ENCODE measurements at places on chromosomes 2 and 18. TPM values are rescaled to one million over a fixed set of nuclear protein-coding genes. Genes with fewer than 3 reads are reported as not detected.

HOXD3 gene
- total RNA-seq: not detected

HOXD9 gene
- total RNA-seq: not detected

OTOS gene
- not detected for total RNA-seq

DNA sequence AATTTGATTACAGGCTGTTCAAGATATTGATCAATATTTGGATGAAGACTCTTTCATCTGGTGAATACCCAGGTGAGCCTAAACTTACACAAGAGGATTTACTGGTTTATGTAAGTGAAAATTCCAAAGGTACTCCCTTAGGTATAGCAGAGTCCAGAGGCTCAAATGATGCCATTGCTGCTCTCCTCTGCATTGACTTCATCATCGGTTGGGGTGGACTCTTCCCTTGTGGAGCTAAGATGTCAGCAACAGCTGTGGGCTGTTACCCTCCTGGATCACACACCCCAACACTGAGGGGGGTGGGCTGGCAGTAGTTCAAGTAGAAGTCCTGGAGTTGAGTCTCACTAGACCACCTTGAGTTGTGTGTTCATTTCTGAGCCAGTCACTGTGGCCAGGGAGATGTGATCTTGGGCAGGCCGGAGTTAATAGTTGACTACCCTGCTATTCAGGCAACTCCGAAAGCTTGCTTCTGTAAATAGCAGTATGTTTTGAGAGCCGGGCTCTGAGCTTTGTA, 236.9 kb downstream of the PTPRM start:
- DNase-seq: no peak

DNA sequence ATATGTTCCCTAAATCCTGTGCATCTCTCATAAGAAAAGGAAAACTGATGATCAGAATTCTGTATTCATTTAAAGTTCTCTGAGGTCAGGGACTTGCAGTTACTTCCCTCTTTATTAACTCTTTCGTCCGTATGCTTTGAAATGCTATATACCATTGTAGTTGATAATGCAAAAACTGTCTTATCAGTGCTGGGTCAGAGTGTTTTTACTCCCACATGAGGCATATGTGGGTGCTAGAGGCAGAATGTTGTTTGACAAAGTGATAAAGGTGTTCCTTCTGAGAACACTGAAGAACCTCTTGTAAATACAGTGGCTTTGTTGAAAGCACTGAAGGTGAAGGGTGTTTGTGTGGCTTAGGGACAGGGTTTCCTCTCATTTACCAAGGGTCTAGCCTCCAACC, 136.5 kb upstream of the NFATC1 start:
- no peak for DNase-seq

- DNase-seq: no peak
Measured at GRCh38 chr2:118059919-118060478, 28.3 kb upstream of the INSIG2 start.

- no peak for DNase-seq
Measured at GRCh38 chr18:27520401-27520800, 335.3 kb upstream of the CHST9 start.

GRCh38 chr2:60320724-60321123, 232.7 kb downstream of the BCL11A start:
- DNase-seq: no peak

GRCh38 chr2:64168201-64168600, 24.0 kb upstream of the PELI1 start:
- no peak for DNase-seq

- DNase-seq: no peak
Measured at GRCh38 chr2:112147382-112148168, 9.4 kb downstream of the FBLN7 start.

DNA sequence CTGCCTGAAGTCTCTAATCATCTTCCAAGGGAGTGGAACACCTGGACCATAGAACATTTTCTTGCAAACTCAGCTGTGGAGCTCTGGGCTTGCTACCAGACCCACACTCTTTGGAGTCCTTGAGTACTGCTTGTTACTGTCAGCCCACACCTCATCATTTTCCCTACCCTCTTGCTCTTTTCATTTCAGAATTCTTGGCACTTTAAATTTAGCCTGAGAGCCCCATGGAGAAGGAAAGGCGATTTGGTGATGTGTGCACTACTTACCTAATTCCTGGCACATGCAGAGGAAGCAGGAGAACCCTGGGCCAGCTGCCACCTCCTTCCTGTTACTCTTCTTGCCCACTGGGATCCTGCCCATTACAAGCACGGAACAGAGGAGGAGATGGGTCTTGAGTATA, 31.7 kb downstream of the TMEM178A start:
- no peak for DNase-seq

DNA sequence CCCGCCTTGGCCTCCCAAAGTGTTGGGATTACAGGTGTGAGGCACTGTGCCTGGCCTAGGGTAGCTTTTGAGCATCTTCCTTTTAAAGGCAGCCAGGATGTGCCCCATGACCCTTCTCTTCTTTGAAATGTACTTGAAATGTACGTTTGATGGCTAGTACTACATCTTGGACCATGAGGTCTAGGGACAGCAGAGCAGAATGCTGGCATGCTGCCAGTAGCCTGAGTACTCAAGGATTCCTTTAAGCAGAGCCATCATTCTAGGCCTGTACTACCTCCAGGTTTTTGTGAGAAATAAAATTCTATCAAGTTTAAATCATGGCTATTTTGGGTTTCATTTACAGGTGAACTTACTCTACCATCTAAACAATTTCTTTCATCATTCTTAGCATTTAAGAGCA, 2.9 kb upstream of the EML6 start:
- DNase-seq: no peak

DNA sequence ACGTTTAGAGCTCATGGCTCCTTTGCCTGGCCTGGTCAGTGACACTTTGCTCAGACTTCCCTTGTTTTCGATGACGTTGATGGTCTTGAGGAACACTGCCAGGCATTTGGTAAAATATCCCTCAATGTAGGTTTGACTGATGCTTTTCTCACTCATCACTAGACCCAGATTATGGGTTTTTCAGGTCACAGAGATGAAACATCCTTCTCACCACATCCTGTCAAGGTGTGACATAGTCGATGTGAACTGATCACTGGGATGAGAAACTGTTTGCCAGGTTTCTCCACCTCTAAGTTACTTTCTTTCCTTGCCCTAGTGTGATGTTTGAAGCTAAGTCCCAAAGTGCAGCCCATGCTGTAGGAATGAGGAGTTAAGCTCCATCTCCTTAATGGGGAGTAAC, 81.5 kb downstream of the AFF3 start:
- no peak for DNase-seq

GRCh38 chr18:62717169-62717924, 2.0 kb downstream of the PHLPP1 start:
- DNase-seq: peak; percentile 34

Data from activated T-cell treated with anti-CD3 and anti-CD28 coated beads, Interleukin-2, amount 50 U/mL, for 4 hours (primary cell).